ENCODE measurements at places on chromosomes 3 and 15.

GRCh38 chr3:112403103-112403502, 70.1 kb downstream of the CD200 start:
- no peak for DNase-seq

GRCh38 chr3:53860196-53860595, 13.8 kb downstream of the IL17RB start:
- DNase-seq: no peak

GRCh38 chr15:99716540-99717095, 16.6 kb downstream of the LYSMD4 start:
- no peak for DNase-seq

GRCh38 chr3:156577736-156578135, 22.8 kb upstream of the SSR3 start:
- DNase-seq: no peak

DNA sequence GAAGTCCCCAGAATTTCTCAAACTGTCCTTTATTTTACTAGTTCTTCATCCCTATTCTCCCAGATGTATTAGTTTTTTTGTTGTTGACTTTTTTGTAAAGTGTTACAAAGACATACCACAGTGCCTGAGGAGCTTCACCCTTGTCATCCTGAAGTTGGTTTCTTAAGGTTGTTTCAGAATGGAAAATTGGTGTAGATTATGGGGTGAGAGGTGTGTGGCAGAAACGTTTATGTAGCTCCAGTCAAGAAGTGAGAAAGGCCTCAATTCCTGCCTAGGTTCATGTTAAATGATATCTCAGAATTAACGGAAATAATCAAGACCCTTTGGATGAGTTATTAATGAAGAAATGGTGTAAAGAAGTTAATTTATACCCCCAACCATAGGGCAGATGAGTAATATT, 6.8 kb downstream of the EDEM1 start:
- no peak for DNase-seq

DNA sequence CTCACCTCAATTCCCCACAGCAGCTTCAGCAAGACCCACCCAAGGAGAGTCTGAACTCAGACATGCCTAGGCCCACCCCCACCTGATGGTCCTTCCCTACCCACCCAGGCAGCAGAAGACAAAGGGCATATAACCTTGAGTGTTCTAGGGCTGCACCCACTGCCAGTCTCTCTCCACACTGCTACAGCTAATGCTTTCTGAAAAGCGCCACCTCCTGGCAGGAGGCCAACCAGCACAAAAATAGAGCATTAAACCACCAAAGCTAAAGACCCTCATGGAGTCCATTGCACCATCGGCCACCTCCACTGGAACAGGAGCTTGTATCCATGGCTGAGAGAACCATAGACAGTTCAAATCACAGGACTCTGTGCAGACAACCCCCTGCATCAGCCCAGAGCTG, 11.3 kb upstream of the RPL39L start:
- DNase-seq: peak; percentile 76

GRCh38 chr3:156059950-156060501, 60.4 kb upstream of the KCNAB1 start:
- no peak for DNase-seq

DNA sequence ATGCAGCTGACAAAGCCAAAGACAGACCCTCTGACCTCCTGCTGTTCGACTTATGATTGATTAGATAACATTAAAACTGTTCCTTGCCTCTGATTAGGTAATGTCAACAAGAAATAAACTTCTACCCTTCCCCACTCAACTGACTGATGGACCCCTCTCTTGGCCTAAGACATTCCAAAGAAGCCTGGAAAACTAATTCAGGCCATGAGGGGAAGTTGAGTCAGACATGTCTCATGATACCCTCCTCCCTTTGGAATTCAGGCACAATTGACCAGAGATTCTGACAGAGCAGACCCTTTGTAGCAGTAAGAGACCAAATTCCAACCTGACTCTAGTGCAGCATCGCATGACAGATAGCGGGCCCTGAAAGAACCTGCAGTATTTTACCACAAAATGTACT, 354.5 kb downstream of the OCA2 start:
- no peak for DNase-seq

- DNase-seq: no peak
These were observed 28.7 kb upstream of the COL6A6 start for GRCh38 chr3:130488288-130488687.

DNA sequence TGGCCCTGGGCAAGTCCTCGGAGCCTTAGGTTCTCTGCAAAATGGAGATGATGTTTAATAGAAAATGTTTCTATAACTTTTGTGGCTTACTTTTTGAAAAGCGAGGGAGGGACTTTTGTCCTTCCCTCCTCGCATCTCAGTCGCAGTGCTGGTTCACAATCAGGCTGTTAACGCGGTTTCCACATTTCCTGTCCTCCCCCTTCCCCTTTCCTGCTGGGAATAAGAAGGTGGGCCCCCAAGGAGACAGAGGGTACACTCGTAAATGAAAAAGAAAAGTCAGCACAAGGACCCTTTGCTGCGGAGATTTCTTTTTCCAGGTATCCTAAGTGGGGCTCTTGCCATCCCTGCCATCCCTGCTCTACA, 29.5 kb downstream of the ARHGAP31 start:
- no peak for DNase-seq

- no peak for DNase-seq
These were observed 23.7 kb upstream of the THSD4 start for GRCh38 chr15:71091601-71092000.

GRCh38 chr15:48675436-48675835, 29.9 kb upstream of the FBN1 start:
- no peak for DNase-seq

GRCh38 chr3:126515066-126515706, 2.4 kb downstream of the UROC1 start:
- no peak for DNase-seq

GRCh38 chr15:88791637-88792036, 11.6 kb upstream of the ACAN start:
- no peak for DNase-seq

- DNase-seq: peak; percentile 59
These were observed 753 bp downstream of the PLCH1 start for GRCh38 chr3:155744010-155744625.

DNA sequence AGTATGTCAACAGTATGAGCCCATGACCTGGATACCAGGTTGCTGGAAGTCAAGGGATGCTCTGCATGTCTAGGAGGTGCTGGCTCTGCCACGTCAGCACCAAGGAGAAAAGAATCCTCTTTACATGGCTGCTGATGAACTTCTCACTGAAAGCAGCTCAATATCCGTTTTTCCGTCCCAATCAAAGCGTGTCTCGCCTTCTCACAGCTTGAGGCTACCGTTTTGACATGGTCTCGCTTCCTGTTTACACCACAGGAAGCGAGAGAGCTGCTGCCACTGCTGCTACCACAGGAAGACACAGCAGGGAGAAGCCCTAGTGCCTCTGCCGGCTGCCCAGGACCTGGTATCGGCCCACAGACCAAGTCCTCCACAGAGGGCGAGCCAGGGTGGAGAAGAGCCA, 27.3 kb downstream of the STARD5 start:
- peak; percentile 81 for DNase-seq

GRCh38 chr3:124281453-124282316, 289.8 kb upstream of the ROPN1 start:
- DNase-seq: no peak

- DNase-seq: no peak
These were observed 23.9 kb upstream of the CEP152 start for GRCh38 chr15:48834756-48835155.

- no peak for DNase-seq
These were observed 8.9 kb downstream of the NSUN3 start for GRCh38 chr3:94071713-94072284.

- DNase-seq: no peak
These were observed 58.4 kb downstream of the CPNE4 start for GRCh38 chr3:131976448-131976847.

- DNase-seq: no peak
These were observed 36.7 kb upstream of the ADPGK start for GRCh38 chr15:72820278-72820677.

DNA sequence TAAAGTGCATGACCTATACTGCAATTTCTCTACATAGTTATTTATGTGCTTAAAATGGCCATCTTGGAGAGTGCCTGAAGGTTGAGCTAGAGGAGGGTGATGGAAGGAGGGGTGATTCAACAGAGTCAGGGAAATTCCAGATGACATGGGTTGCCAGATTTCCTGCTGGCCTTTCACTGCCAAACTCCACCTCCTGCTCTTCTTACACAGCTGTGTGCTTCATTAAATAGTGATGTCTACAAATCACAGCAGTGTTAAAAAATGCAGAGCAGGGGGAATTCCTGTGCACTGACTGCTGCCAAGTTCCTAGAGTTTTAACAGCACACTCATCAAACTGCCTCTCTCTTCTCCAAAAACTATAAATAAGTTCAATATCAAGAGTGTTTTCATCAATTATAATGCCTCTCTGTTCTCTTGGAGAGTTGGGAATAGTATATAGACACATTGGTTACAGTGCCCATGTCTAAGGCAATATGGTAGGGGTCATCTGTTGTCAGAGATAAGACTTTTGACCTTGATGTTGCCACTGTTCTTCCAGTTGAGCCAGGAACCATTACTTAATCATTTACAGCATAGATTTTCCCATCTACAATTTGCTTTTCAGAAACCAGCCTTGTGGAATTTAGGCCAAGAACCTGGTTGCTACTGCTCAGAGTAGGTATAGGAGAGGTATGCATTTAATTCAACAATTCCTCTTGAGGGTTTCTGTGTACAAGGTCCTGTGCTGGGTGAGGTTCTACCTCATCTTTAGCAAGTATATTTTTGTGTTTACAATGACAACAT, 79.6 kb downstream of the TP63 start:
- no peak for DNase-seq

DNA sequence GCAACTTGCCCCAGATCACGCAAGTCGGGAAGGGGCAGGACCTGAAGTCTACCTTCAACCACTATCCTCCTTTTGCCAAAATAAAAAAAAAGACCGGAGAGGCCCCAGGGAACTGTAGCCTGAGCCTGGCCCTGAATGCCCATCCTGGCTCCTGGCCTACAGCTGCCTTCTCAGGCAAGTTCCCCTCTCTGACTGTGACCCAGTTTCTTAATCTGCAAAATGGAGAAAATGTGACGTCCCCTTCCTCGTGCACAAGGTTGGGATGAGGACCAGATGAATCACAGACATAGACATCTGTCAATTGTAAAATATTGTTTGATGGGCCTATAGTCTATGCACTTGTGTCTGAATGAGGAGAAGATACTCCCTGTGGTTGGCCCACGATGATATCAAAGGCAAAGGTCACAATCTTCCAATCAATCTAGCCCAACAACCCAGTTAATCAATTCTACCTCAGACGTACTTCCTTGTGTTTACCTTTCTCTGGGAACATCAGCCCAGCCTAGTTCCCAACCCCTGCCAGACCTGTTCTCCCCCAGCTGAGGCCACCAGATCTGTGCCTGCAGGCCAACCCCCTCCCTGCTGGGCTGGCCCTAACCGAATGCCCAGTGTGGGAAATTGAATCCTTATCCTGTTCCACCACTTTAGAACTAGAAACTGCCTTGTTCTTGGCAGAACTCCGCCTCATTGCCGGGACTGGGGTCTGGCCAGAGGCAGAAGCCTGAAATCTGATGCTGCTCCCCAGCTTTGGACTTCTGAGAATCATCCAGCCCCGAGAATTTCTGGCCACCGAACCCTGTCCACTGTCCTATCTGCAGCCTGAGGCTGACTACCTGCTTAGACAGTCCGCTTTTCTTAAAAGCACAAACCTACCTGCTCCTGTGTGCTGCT, 101.8 kb upstream of the LIPC start:
- DNase-seq: no peak

GRCh38 chr15:75431270-75431669, 20.2 kb downstream of the SIN3A start:
- no peak for DNase-seq

DNA sequence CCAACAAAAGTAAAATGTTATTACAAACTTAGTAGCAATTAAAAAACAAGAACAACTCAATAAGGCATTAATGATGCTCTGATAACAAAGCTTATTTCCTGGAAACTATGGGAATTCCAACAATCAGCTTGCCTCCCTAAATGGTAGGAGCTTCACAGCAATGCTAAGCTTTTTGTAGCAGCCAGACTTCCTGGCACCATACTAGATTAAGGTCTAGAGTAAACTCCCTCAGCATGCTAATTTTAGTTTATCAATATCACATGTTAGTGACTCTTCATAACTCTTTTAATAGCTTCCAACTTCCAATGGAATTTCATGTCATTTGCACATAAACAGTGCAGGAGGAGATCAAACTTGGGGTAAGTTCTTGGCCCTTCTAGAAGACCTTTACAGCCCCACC, 782.0 kb downstream of the MCTP2 start:
- no peak for DNase-seq

DNA sequence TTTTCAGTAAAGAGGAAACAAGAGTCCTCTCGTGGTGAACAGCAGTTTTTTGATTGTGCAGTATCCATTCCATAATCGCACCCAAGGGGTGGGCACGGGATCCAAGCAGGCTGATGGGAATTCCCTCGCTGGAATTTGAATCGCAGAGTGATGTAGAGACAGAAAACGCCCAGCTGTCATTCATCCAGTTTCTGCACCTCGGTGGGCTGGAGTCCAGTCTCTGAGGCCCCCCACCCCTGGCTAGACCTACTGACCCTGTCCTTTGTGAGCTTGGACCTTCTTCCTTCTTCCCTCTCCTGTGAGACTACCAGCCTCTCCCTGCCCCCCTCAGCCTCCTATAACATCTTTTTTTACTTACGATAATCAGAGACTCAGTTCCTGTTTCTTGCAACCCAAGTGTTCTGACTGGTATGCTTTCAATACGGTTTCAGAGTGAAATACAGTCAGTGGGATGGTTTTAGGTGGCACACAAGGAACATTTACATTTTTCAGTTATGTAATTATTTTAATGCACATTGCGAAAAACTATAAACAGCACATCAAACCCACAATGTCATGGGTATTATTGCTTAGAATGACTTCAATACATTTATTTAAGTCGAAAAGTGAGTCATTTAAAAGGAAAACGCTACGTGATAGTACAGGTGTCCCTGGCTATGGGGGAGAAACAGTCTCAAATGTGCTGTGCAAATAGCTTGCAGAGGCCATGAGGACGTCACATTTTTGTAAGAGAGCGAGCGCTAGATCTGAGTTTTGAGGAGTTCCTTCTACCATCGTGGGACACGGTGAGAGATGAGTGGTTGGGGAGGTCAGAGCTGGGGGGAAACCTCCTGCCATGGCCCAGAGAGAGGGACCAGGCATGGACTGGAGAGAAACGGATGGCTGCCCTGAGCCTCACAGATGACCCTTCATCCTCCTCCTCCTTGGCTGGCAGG, 37.5 kb upstream of the CHST2 start:
- DNase-seq: no peak
